ENCODE measurements at places on chromosomes 3 and 15.

DNA sequence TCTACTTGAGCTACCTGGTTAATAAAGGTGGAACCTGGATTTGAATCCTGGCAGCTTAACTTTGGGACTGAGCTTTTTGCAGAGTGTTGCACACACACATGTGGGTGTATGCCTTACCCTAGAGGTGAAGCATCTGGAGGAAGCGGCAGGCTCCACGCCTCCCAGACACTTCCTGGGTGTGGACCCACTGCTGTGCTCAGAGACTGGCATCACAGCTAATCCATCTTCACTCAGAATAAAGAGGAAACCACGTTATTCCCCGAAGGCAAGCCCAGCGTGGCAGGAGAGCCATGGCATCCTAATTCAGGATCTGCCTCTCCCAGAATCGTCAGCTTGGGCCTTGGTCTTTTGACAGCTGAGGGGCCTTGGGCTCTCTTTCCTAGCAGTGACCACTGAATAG is 25.5 kb downstream of the CCDC13 start:
- H3K36me3 ChIP-seq, result no peaks in the 10 kb centered on the region
- H3K27ac ChIP-seq, result no peak overlapping the region
- H3K27me3 ChIP-seq, result no peaks in the 10 kb centered on the region
- H3K4me3 ChIP-seq, result no peak overlapping the region

- no peak overlapping the region for H3K27ac ChIP-seq
- no peak for DNase-seq
- H3K36me3 ChIP-seq, result no peaks in the 10 kb centered on the region
These were observed 125.5 kb upstream of the PRR20G start for GRCh38 chr3:127413318-127413673.

GRCh38 chr3:8606701-8607231 is 37.8 kb downstream of the SSUH2 start:
- H3K4me1 ChIP-seq, result no peaks in the 10 kb centered on the region
- no peak overlapping the region for H3K27ac ChIP-seq
- no peaks in the 10 kb centered on the region for H3K36me3 ChIP-seq
- no peaks in the 10 kb centered on the region for H3K27me3 ChIP-seq

GRCh38 chr3:186413615-186414415 is 51.8 kb upstream of the DGKG start:
- H3K27me3 ChIP-seq, result peaks cover 7% of the 10 kb centered on the region
- H3K36me3 ChIP-seq, result no peaks in the 10 kb centered on the region
- H3K4me3 ChIP-seq, result peak overlapping the region; percentile 47
- peaks cover 25% of the 10 kb centered on the region for H3K4me1 ChIP-seq

GRCh38 chr3:100647657-100648056 is 38.3 kb downstream of the ADGRG7 start:
- peaks cover 2% of the 10 kb centered on the region for H3K36me3 ChIP-seq
- no peaks in the 10 kb centered on the region for H3K27me3 ChIP-seq
- H3K27ac ChIP-seq, result no peak overlapping the region
- peaks cover 13% of the 10 kb centered on the region for H3K4me1 ChIP-seq
- DNase-seq, result no peak

DNA sequence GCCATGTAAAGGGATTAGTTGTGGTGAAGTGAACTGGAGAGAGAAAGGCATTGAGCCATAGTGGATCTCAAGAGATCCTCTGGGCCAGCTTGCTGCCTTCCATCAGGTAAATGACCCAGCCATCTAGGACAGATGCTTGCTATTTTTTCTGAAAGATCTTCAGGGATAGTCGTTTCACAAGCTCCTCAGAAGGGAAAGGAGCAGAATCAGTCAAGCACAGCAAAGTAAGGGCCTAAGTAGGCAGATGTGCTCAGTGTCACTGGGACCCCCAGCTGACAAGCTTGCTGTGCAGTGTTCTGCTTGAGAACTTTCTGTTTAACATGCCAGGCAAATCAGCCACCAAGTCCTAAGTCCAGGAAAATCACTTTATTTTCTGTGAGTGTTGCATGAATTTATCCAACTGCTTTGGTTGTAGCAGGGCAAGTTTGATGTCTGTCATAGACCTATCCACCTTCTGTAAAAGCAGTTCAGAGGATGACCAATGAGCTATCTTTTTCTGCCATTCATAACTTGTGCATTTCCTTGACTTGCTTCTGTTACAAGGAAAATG is 319.8 kb downstream of the IL5RA start:
- H3K27ac ChIP-seq, result no peak overlapping the region
- no peak for DNase-seq
- H3K27me3 ChIP-seq, result no peaks in the 10 kb centered on the region
- no peak overlapping the region for H3K4me3 ChIP-seq
- no peaks in the 10 kb centered on the region for H3K4me1 ChIP-seq
- no peaks in the 10 kb centered on the region for H3K36me3 ChIP-seq

GRCh38 chr3:174857301-174857700 is 1.8 kb upstream of the NAALADL2 start:
- no peaks in the 10 kb centered on the region for H3K27me3 ChIP-seq
- no peak for DNase-seq
- H3K27ac ChIP-seq, result no peak overlapping the region
- H3K4me1 ChIP-seq, result no peaks in the 10 kb centered on the region

DNA sequence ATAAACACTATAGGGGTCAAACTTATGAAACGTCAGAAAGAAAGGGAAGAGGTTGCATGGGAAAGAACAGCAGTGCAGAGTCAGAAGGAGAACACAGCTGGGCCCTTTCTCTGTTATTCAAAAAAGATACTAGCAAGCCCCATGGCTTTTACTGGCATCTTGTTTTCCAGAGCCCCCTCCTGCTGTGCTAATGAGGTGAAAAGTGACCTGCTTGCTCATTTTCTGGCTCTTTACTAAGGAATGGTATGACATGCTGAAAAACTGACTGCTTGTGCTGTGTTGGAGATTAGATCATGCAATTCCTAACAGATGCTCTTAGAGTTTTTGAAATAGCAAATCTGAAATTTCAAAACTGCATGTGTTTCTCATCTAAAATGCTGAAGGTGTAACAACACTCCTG is 541.6 kb upstream of the ALCAM start:
- H3K4me3 ChIP-seq, result no peak overlapping the region
- no peaks in the 10 kb centered on the region for H3K27me3 ChIP-seq
- H3K4me1 ChIP-seq, result no peaks in the 10 kb centered on the region
- DNase-seq, result no peak

- H3K27me3 ChIP-seq, result peaks cover 3% of the 10 kb centered on the region
- peaks cover 81% of the 10 kb centered on the region for H3K4me1 ChIP-seq
- H3K36me3 ChIP-seq, result peaks cover 31% of the 10 kb centered on the region
- DNase-seq, result no peak
- H3K4me3 ChIP-seq, result no peak overlapping the region
- H3K27ac ChIP-seq, result no peak overlapping the region
These were observed 44.5 kb downstream of the CMSS1 start for GRCh38 chr3:99862208-99862607.

GRCh38 chr3:106482451-106482850 is 613.6 kb upstream of the CBLB start:
- no peaks in the 10 kb centered on the region for H3K27me3 ChIP-seq
- no peak overlapping the region for H3K4me3 ChIP-seq
- H3K4me1 ChIP-seq, result no peaks in the 10 kb centered on the region
- H3K27ac ChIP-seq, result no peak overlapping the region

DNA sequence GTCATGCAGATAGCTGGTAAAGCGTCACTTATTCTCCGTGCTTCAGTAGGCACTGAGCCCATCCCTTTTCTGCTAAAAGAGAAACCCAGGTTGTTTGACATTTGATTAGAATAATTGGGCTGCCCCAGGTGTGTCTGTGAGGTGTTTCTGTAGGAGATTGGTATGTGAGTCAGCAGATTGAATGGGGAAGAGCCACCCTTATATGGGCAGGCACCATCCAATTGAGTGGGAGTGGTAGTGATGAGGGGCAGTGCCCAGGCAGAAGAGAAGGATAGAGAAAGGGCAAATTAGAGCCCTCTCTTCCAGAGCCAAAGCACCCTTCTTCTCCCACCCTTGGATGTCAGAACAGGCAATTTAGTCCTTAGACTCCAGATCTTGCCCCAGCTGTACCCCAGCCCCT is 384.3 kb upstream of the GBE1 start:
- no peak overlapping the region for H3K4me3 ChIP-seq
- H3K36me3 ChIP-seq, result no peaks in the 10 kb centered on the region
- no peak for DNase-seq
- no peaks in the 10 kb centered on the region for H3K4me1 ChIP-seq

- no peak for DNase-seq
- H3K4me1 ChIP-seq, result peaks cover 9% of the 10 kb centered on the region
- H3K27ac ChIP-seq, result no peak overlapping the region
These were observed 253.7 kb downstream of the PLCL2 start for GRCh38 chr3:17138246-17139039.

DNA sequence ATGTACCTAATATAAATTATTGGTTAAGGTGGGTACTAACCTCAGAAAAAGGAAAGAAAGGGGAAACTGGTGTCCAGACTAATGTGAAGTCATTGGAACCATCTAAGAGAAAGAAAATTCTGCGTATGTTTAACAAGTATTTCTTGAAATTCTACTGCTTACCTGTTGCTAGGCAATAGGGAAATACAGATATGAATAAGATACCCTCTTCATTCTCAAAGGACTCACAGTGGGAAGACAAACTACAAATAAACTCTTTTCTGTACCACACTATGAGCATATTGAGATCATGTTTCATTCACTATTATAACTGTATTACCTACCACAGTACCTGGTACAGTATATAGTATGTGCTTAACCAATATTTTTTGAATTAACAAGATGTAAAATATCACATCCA is 140.5 kb upstream of the MLF1 start:
- H3K36me3 ChIP-seq, result no peaks in the 10 kb centered on the region
- H3K27ac ChIP-seq, result no peak overlapping the region

GRCh38 chr15:88484682-88485331 is 17.3 kb downstream of the MRPS11 start:
- H3K4me3 ChIP-seq, result no peak overlapping the region
- H3K27ac ChIP-seq, result no peak overlapping the region
- H3K4me1 ChIP-seq, result no peaks in the 10 kb centered on the region

DNA sequence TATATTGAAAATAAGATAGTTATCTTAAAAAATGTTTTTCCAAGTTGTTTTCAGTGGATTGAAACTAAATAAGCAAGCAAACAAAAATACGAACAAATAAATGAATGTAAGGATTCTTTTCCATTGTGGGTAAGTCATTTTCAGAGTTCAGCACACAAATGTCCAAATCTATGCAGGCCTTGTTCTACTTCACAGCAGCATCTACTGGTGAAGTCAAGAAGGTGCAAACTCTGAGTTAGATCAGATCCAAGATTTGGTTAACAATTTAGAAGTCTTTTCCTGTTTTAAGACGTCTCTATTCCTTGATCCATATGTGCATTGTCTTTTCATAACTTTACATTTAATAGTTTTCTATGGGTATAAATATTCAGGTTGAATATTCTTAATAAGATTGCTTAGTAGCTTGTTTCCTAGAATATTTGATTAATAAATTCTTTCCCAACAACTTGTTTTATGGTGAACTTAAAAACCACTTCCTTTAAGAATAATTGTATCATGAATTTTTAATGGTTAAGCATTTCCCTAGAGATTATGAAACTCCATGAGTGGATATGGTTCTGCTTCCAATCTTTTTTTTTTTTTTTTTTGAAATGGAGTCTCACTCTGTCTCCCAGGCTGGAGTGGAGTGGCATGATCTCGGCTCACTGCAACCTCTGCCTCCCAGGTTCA is 10.5 kb downstream of the PTX3 start:
- H3K4me3 ChIP-seq, result no peak overlapping the region
- no peak overlapping the region for H3K27ac ChIP-seq
- DNase-seq, result no peak
- H3K36me3 ChIP-seq, result no peaks in the 10 kb centered on the region
- H3K27me3 ChIP-seq, result peaks cover 2% of the 10 kb centered on the region
- H3K4me1 ChIP-seq, result no peaks in the 10 kb centered on the region

DNA sequence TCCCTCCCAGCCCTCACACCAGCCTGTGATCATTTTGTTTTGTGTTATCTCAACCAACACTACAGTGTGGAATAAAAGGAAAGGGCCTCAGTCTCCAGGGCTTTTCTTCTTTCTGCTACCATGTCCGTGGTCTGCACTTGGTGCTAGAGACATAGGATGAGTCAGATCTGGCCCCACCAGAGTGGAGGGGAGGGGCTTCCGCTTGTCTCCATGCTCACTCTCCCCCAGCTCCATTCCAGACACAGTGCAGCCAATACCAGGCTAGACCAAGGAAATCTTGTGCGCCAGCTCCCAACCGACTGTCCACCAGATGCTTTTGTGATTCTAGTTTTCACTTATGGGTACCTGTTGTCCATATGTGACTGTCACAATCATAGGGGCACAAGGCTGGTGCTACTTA is 51.9 kb upstream of the TMEM115 start:
- peaks cover 9% of the 10 kb centered on the region for H3K27me3 ChIP-seq
- H3K36me3 ChIP-seq, result no peaks in the 10 kb centered on the region
- H3K27ac ChIP-seq, result no peak overlapping the region
- no peaks in the 10 kb centered on the region for H3K4me1 ChIP-seq
- H3K4me3 ChIP-seq, result no peak overlapping the region
- no peak for DNase-seq

DNA sequence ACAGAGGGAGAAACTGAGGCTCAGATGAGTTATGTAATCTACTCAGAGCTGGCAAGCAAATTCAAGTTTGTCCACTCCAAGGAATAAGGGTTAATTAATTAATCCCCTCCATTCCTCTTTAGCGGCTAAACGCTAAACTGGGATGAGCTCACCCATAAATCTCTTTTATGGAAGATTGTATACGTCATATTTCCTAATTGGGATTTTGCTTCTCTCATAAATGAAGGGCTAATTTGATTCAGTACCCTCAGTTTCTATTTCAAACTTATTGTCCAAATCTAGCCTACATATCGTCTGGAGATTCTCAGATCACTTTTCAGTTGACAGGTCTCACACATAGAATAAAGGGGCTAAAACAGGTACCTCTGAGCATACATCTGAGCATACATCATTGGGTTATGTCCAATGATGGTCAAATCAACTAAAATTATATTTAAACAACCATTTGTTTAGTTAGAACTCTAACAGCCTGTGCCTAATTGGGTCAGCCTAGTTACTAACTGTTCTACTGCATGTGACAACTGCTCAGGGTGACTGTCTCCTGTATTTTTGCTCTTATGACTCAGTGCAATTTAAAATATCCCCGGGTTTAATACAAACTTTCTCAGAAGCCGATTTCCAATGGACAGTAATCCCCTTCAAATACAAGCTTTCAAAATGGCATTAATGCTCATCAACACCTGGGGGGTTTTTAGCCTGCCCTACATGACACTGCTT is 57.6 kb upstream of the PLXND1 start:
- no peaks in the 10 kb centered on the region for H3K4me1 ChIP-seq
- no peak for DNase-seq
- no peak overlapping the region for H3K4me3 ChIP-seq

- H3K27ac ChIP-seq, result no peak overlapping the region
- H3K36me3 ChIP-seq, result no peaks in the 10 kb centered on the region
- no peaks in the 10 kb centered on the region for H3K27me3 ChIP-seq
- no peaks in the 10 kb centered on the region for H3K4me1 ChIP-seq
These were observed 19.8 kb downstream of the CHCHD6 start for GRCh38 chr3:126723801-126724200.

Data from activated T-helper 1 cell treated with anti-CD3 and anti-CD28 coated beads, Interleukin-12 subunit alpha, Interleukin-12 subunit beta, Interleukin-2, Interleukin-4 antibody, amounts not matched to agents 30 ng/mL and 10 ng/mL and 1 ng/mL, durations not matched to agents 14 hours and 24 hours and 36 hours (primary cell).